Stimulated activated CD4-positive, alpha-beta T cell treated with anti-CD3 and anti-CD28 coated beads, Interleukin-12 subunit alpha, Interleukin-12 subunit beta, amount 100 ng/mL, for 4 hours (primary cell): ENCODE measurements at places on chromosomes 5 and 9.

DNA sequence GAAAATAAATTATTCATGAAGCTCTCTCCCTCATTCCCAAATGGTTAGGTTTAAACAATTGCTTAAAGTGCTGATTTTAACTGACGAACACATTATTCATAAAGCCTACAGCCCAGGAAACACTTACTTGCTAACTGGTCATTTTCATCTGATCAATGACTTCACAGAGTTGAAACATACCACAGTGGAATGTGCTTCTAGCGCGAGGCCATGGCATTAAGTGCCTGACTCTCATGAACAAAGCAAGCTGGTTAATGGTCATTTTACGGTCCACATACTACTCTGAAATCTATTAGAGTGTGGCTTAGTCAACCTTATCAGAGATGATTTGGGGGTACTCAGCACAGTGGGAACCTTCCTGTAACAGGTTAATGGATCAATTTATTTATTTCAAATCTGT, 114.6 kb downstream of the MED27 start:
- no peak for DNase-seq

GRCh38 chr5:157857816-157858526, 974 bp downstream of the CLINT1 start:
- DNase-seq, result no peak

- DNase-seq, result no peak
Observed at GRCh38 chr9:121120386-121120785, 45.6 kb downstream of the CNTRL start.

- DNase-seq, result no peak
Observed at GRCh38 chr5:179820127-179820482, 600 bp upstream of the SQSTM1 start.

- DNase-seq, result no peak
Observed at GRCh38 chr5:60668686-60669304, 31.2 kb downstream of the DEPDC1B start.

DNA sequence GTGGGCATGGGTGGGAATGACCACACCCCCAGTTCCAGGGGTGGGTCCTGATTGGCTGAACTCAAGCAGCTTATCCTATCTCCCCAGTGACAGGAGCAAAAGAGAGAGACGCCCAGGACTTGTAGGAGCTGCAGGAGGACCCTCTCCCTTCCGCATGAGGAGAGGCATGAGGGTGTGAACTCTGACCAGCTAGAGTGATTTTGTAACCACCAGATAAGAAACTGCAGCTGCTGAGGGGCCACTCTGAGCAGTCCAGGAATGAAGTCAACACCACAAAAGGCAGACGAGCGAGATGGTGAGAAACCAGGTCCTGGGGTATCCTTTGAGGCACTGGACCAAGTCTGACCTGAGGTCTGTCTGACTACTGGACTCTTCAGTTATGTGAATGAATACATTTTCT, 521.9 kb downstream of the BNC2 start:
- no peak for DNase-seq
